Activated CD4-positive, alpha-beta T cell treated with anti-CD3 and anti-CD28 coated beads, Interleukin-2, amount 50 U/mL, for 16 hours (primary cell): ENCODE measurements at places on chromosomes 11 and 22.
A peak's percentile ranks its signal among the peaks of the same experiment; 100 is the strongest.

GRCh38 chr11:92557879-92558278 is 333.3 kb downstream of the FAT3 start:
- DNase-seq, result no peak

- DNase-seq, result no peak
Observed at GRCh38 chr11:44766972-44767278, 40.2 kb downstream of the TSPAN18 start.

- DNase-seq, result no peak
Observed at GRCh38 chr22:48953103-48953720, 874.5 kb downstream of the BRD1 start.

GRCh38 chr11:103948187-103948763 is 88.2 kb upstream of the DDI1 start:
- DNase-seq, result no peak

DNA sequence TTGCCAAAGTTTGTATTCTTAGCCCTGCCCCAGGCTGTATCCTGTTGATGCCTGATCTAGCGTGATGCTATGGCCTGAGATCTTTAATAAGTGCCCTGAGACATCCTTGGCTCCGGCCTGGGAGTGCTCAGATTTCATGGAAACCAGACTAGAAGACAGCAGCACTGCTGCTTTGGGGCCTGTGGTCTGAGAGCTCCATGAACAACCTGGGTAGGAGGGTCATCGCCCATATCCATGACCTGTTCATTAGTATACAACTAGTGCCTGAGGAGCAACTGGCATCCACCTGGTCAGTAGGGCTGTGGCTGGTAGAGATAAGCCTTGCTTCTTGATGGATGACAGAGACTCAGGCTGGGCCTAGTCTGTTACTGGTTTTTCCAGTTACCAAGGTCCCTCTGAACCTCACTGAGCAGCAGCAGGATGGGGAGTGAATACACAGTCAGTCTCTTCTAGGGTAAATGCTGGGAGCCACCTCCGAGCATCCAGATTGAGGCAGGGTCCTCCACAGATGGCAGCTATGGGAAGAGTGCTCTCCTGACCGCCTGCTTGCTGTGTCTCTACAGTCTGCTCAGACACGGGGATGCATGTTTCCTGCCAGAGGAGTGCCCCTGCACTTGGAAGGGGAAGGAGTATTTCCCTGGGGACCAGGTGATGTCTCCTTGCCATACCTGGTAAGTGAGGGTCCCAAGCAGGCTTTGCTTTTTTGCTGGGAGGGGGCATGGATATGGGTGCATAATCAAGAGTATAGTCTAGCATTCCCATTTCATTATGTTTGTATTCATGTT is 39.0 kb downstream of the OTOG start:
- DNase-seq, result no peak

GRCh38 chr11:113994077-113994954 is 19.4 kb downstream of the HTR3A start:
- DNase-seq, result peak; percentile 18

DNA sequence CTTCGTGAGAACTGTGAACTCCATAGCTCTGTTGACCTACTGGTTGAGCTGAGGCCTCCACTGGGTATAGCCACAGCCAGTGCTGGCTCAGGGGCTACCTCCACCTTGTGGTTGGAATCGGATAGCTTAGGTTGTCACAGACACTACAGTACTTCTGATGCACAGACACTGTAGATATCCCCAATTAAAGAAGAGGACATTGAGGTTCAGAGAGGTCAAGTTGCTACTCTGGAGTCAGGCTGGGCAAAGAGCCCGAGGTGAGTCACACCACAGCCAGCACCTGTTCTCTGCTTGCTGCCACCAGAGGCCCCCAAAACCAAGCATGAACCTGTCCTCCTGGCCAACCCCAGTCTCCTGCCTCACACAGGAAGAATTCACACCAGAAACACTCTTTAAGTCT is 5.4 kb downstream of the UFD1 start:
- DNase-seq, result no peak

DNA sequence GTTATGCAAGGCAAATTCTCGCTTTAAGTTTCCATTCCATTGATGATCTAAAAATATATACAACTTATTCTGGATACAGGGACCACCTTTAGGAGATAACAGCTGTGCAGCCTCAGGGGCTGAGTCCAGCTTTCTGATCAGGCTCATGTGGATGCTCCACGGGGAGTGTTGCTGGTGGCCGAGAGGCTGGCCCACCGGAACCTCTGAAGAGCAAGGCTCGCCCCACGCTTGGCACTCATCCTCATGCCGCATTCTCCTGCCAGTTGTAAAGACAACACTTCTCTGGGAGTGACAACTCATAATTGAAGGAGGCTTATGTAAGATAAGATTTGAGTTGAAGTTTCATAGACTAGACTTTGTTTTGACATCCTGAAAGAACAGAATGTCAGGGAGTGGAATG is 123.5 kb downstream of the MPPED1 start:
- no peak for DNase-seq
